Fibroblast of pulmonary artery (primary cell): ENCODE measurements at places on chromosomes 1 and 21.

GRCh38 chr1:59150577-59151386 is 146.1 kb upstream of the FGGY start:
- DNase-seq, result peak; percentile 98

DNA sequence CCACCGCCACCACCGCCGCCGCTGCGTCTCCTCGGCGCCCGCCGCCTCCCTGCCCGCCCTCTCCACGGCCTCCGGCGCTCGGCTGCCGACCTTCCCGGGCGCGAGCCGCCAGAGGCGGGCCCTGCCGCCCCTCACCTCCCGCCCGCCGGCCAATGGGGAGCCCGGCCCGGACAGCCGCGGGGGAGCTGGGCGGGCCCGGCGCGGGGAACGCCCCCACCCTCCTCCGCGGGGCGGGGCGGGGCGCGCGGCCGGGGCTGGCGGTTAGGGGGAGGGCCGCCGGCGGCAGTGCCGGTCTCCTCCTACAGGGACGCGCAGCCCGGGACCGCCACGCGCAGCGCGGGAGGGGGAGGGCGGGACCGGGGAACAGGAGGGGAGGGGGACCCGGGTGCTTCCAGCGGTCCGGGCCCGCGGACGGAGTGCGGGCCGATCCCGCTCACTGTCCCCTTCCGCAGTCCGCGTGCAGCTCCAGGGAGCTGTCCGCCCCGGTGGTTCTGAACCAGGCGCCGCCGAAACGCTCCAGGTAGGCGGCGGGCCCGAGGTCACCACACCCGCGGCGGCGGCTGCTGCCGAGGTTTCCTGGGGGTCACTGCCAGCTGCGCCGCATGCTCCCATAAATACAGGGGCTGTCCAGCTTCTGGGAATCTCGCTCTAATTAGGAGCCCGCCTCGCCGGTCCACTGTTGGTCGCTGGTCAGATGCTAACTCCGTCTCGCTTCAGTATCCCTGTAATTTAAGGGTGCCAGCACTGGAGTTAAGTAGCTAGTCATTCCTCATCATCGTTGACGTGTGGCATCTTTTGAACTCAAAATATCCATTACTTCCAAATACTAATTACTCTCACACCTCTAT is at the start of gene PGBD5:
Gene PGBD5 (minus strand): TSS at position 87 of the 848 bp plus-strand sequence. CDS start 404 bp downstream, outside the sequence.
- peak; percentile 60 for DNase-seq

DNA sequence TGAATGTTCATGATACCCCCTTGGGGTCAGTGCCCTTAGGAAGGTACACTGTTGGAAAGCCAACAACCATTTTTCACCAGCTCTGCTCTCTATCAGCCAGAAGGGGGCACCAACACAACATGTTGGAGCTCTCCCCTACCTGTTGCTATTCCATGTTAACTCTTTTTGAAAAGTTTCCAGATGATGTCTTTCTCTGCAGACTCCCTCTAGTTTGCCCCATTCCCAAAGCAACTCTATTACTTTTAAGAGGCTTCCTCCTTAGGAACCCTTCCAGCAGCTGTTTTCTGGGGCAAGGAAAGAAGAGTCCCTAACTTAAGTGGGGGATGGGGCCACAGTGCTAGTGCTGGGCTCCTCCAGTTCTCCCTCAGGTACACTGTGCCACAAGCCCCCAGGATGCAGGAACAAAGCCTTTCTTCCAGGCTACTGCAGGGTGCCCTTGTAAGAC is 22.9 kb upstream of the NDC1 start:
- peak; percentile 68 for DNase-seq

DNA sequence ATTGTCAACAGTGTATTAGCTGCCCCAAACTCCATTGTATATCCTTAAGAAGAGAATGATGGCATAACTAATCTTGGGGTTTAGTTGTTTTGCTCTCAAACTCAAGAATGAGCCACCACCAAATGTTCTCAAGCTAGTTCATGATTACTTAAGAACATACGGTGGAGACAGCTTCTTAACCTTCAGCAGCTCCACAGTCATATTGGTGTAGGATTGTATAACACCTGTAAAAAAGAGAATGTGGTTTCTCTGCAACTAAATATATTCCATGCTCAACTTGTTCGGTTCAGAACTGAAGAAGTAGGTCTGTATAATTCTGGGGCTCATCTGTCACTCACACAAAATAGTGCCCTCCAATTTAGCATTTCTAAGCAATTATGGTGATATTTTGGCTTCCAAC is 177.9 kb upstream of the DUSP10 start:
- no peak for DNase-seq

DNA sequence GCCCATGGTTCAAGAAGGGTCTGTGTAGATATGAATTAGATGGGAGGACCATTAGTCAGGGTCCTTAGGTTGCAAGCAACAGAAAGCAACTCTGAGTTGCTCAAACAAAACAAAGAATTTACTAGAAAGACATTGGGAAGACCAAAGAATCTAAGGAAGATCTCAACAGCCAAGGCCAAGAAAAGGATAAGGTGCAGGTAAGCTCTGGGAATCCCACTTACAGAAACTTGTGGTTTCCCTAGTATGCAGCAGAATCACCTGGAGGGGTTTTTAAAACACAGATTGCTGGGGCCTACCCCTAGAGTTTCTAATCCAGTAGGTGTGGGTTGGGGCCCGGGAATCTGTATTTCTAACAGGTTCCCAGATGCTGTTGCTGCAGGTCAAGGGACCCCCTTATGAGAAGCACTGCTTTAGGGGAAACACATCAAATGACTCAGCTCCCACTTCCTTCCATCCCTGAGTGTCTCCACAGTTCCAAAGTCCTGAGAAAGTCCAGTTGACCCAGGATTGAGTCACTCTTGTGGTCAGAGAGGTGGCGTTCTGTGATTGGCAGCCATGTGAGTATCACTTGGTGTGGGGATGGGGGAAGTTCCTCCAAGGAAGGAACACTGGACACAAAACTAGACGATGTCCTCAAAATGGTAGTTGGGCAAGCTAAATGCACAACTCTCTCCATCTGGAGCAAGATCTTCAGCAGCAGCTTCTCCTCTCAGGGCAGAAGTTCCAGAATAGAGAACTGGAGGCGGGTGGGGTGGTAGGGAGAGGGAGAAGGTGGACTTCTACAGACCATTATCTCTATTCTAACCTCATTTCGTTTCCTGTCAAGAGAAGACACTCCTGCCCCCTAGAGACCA is 24.2 kb upstream of the EYA3 start:
- peak; percentile 55 for DNase-seq
